ENCODE measurements at places on chromosomes 1 and 21.

DNA sequence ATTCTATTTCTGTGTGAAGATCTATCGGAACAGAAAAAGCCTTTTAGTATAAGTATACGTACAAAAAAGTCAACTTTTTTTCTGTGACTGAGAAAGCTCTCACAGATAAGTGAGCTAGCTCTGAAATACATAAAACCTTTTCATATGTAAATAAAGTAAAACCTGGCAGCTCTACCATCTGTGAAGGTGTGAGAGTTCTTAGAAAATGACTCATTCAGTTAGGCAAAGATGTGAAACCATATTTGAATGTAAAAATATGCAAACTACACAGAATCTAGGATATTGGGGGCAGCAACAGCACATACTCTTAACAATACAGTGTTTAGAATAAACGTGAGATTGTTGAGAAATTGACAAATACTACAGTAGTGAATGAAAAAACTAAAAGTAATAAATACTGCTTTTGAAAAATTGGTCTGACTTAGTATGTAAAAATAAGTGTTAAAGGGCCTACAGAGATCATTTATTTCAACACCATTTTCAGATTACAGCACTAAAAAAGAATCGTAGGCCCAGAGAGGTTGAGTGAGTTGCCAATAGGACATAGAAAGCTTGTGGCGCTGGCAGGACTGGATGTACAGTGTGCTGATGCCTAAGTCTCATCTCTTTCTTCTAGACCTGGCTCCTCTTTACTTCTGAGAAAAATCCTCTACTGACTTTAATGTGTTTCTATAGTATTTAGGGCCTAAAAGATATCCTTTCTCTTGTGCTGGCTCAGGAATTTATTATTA is 19.8 kb downstream of the ATP6V1G3 start:
- no peak for DNase-seq

GRCh38 chr1:159957824-159958268 is 3.8 kb upstream of the SLAMF9 start:
- DNase-seq = no peak

GRCh38 chr1:236663934-236664333 is 22.4 kb upstream of the ACTN2 start:
- DNase-seq = no peak

DNA sequence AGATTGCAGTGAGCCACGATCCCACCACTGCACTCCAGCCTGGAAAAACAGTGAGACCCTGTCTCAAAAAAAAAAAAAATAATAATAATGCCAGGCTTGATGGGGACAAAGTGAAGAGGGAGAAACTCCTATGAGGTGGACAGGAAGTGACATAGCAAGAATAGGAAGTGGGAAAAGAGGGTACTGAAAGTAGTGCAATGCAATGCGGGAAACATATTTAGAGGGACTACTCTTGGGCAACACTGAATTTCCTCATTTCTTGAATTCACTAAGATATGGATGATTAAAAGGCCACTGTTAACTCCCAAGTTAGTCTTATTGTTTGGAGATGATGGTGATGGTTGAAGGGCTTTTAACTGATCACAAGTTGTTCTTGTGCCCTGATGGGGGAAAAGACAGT is 21.6 kb upstream of the KCNA2 start:
- no peak for DNase-seq

- no peak for DNase-seq
These were observed 6.9 kb upstream of the TMEM269 start for GRCh38 chr1:42777852-42778251.

GRCh38 chr1:15290382-15290781 is 43.4 kb downstream of the FHAD1 start:
- DNase-seq = no peak

DNA sequence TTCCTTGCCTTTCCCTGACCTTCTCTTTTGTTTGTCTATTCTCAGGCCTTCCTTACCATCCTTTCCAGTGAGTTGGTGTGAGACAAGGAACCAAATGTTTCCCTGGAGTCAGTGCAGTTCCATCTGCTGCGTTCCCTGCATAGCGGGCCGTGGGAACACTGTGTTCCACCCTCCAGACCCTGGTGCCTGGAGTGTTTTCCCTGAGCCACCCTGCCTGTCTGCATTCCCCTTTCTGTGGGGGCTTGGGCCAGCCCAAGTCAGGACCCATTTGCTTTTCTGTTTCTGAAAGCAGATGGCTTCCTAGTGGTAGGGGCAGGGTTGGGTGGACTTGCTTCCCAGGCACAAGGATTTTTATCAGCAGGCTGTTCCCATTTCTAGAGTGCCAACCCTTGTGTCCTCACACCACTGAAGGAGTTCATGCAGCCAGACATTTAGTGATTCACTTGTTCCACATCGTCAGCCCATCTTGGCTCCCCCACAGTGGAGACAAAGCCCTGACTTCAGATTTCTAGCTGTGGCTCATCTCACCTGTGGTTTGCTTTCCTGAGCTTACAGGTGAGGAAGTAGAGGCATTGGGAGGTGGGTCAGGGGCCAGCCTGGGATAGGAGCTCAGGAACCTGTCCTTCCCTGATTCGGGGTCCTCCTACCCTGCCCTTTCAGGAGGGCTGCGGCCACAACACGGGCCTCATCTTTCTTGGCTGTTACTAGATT is 14.1 kb upstream of the MYOG start:
- DNase-seq = no peak
